C1 segment of cervical spinal cord (tissue), 14 donors: ENCODE measurements at places on chromosomes 11 and 22.

DNA sequence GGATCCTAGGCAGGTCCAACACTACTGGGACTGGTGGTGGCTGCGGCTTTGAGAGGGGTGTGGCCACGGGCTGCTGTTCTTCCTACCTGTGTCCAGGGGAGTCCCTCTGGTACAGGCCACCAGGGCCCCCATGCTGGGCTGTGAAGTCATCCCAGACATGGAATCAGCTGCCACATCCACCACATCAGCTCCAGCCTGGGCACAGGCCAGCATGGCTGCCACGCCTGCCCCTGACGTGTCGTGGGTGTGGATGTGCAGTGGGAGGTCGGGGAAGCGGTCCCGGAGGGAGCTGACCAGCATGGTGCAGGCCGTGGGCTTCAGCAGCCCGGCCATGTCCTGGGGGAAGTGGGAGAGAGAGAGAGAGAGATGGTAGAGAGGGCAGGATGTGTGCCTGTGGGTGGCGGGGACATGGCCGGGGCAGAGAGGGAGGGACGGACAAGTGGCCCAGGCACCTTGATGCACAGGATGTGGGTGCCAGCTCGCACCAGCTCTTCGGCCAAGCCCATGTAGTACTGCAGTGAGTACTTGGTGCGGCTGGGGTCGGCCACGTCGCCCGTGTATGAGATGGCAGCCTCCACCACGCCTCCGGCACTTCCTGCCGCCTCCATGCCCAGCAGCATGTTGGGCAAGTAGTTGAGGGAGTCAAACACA is 6.2 kb upstream of the LRFN4 start:
- DNase-seq, result no peak

DNA sequence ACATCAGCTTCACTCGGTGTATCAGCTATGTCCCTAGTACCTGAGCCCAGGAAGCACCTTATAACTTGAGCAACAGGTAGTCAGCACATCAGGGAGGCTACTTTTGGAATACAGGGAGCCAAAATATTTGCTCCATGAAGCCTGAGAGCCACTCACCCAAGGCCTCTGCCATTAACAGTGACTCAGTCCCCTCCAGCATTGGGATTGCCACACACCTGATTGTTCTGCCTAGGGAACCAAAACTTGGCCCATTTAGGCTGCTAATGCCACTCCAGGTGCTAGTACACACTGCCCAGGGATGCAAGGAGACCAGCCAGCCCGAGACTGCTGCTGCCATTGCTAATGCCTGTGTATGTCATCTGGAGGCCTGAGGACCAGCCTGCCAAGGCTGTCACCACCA is 773.6 kb upstream of the TENM4 start:
- DNase-seq, result no peak

DNA sequence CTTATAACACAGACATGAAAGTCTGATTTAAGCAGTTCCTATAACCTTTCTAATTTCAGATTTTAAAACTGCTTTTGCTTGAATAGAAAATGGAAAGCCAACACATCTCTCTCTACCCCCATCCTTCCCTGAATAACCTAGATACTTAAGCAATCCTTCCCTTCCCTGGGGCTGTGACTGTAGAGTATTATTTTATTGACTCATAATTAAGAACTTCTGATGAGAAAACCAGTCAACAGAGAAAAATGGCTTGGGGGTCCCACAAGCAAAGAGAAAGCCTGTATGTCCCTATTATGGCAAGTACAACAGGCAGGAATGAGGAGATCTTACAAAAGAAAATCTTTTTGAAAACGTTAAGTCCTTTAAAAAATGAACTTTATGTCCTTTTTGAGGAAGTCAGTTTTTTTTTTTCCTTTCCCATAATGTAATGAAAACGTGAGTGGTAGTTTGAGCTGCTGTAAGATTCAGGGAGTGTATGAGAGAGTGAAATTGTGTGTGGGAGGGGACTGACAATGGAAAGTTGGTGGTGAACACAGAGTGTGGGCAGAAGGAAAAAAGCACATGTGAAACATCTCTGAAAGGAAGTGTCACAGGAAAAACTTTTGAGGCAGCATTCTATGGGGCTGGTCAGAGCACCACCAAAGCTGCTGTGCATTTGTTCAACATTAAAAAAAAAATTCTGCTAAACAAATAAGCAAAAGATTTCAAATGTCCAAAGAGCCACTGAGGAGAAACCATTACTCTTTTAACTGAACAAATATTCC is 154.6 kb downstream of the MAML2 start:
- no peak for DNase-seq

DNA sequence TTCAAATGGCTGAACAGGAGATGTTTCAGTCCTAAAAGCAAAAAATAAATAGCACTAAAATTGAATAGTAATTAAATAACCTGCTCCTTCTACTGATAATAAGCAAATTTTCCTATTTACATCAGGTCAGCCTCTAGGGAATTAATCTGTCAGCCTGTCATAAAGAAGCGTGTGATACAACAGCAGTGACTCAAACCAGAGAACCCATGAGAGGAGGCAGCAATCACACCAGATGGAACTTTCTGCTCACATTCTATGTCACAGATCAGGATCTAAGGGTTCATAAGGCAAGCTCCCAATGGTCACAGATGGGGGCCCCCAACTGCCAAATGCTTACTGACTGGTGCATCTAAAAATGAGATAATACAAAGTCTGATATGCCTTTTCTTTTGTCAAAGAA is 41.1 kb downstream of the RBFOX2 start:
- DNase-seq, result no peak

GRCh38 chr11:93648158-93648557 is 13.3 kb upstream of the CEP295 start:
- DNase-seq, result no peak

GRCh38 chr11:111438846-111439520 is 59.9 kb upstream of the POU2AF1 start:
- DNase-seq, result no peak

DNA sequence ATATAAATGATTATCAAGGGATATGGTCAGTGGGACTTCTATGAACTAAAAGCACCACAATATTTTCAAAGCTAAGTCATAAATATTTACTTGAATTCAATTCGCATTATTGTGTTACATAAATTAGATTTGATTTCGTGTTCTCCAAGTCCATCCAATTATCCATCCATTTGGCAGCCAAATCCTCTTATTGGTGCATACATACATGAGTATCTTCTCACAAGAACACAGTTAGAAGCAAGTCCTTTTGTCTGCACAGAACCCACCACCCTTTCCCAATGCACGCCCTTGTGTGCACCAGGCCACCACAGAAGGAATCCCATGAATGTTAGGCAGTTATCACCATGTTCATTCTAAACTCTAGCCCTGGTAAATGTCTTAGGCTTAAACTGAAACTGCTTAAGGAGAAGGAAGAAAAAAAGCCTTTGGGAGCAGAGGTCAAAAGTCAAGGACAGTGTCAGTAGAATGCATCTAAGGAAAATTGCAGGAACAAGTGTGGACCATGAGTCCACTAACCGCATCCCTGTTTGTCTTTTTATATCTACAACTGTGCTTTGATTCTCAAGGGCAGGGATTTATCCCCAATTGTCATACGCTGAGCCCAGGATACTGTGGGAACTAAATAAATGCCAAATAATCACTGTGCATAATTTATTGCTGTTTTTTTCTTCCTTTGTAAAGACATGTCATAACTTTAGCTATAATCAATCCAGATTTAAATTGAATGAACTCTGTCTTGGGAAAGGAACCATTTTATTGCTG is 108.2 kb upstream of the DDI1 start:
- no peak for DNase-seq

GRCh38 chr11:125138966-125139365 is 25.6 kb upstream of the PKNOX2 start:
- no peak for DNase-seq

DNA sequence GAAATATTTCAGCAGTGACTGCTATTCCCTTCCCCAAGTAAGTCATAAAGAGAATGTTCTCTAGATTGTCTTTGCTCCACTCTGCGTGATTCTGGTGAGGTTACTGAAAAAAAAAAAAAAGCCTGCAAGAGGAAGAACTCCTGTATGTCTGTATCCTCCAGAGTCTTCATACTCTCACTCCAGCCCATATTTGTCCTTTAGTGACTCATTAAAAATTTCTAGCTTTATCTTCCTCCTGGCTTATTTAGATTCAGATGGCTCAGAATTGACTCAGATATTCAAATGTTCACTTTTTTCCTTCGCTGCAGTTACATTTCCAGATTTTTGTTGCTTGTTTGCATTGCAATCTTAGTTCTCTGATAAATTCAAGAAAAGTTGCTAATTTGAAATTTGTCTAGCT is 76.3 kb upstream of the CNTN5 start:
- DNase-seq, result no peak

GRCh38 chr11:101909087-101909486 is 5.7 kb upstream of the CEP126 start:
- DNase-seq, result no peak
